ENCODE measurements at places on chromosomes 13 and 19.

- DNase-seq: no peak
Measured at GRCh38 chr19:39347332-39348164, 5.3 kb downstream of the SAMD4B start.

- DNase-seq: no peak
Measured at GRCh38 chr13:46607768-46608564, 55.0 kb downstream of the LRCH1 start.

- DNase-seq: no peak
Measured at GRCh38 chr13:25210842-25211569, 38.9 kb upstream of the AMER2 start.

GRCh38 chr13:48644141-48644540, 9.6 kb upstream of the CYSLTR2 start:
- DNase-seq: no peak

DNA sequence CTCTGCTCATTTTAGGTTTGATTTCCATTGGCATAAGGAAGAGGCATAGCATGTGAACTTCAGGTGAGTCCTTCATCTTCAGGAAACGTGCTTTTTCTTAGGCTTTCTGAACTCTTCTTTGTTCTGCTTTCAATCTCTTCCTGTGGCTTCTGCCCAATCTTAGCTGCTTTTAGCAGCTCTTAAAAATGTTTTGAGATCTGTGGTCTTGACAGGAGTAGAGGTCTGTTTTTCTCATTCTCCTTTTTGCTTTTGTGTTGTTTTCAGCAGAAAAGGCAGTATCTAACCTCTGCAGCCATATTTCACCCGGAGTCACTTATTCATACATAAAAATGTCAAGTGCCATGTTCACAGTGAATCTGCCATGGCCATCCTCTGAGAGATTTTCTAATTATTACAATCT, 120.3 kb downstream of the LIG4 start:
- DNase-seq: no peak

GRCh38 chr19:31252441-31252840, 96.8 kb downstream of the TSHZ3 start:
- DNase-seq: no peak

DNA sequence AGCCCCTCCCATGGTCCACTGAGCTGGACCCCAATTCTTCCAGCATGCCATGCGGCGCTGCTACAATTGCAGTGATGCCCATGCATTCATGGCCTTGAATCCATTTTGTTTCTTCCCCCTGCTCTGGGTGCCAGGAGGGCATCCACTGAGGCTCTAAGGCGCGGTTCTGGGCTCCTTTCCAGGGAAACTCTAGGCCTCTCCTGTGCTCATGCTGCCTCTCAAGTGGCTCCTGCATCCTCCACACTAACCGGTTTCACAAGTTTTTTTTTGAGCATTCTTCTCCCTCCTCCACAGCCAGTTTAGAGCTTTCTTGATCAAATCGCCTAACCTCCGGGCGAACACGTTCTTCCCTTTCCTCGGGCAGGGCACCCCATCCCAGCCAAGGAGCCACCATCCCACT, 69.1 kb upstream of the FLT1 start:
- DNase-seq: no peak

DNA sequence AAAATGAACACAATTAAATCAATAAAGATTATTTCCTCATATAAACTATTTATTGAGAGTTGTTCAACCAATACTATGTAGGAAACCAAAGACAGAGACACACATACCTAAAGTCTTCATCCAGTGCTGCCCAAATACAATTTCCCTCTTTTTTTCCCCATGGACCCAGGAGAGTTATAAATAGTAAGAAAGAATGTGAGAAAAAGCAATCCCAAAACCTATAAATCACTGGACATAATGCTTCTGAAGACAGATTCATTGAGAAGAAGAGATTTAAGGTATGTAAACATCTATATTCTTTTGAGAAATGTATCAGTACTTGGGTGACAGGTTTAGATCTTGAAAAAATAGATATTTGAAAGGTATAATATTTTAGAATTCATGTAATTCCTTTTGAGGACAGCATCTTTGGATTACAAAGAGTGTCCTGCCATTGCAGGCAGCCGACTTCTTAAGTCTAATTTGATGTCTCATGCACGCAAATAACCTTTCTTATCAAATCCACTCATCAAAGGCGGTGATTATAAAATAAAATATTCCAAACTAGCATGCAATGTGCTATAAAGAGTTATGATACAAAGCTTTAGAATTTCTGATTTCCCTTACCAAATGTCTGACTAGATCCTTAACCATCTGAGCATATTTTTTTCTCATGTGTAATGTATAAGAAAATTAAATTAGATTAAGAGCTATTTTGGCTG, 739.4 kb downstream of the LIG4 start:
- no peak for DNase-seq

DNA sequence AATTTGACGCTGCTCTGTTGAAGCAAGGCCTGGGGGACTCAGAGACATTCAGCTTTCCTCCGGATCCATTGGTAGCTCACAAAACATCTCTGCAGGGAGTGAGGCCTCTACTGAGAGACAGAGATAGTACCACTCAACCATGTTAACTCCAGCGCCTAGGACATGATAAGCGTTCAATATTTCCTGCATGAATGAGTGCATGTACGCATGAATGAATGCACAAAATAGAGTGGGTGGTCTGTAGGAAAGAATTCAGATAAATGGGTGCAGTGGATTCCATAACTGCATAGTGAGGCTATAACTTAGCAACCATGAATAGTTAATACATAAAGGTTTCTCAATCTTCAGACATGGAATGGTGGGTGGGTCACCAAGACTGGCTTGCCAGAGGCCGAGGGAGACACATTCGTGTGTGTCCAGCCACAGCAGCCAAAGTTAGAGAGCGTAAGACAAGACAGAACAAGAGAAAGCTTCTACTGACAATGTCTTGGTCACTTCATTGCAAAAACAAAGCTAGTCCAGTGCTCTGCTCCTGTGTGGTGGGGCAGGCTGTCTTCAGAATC, 36.3 kb upstream of the RCBTB2 start:
- DNase-seq: no peak

GRCh38 chr13:34868733-34869132, 73.3 kb upstream of the NBEA start:
- no peak for DNase-seq

GRCh38 chr19:23260956-23261355, 10.8 kb upstream of the ZNF724 start:
- DNase-seq: no peak

- DNase-seq: no peak
Measured at GRCh38 chr13:106690779-106691178, 122.8 kb upstream of the ARGLU1 start.

GRCh38 chr13:111383591-111384440, 63.4 kb downstream of the TEX29 start:
- no peak for DNase-seq

All from RWPE2 (cell line).